Stimulated activated CD8-positive, alpha-beta memory T cell treated with anti-CD3 and anti-CD28 coated beads, Interleukin-7, amount 100 ng/mL, for 1 hour (primary cell): ENCODE measurements at places on chromosomes 12 and 14.

DNA sequence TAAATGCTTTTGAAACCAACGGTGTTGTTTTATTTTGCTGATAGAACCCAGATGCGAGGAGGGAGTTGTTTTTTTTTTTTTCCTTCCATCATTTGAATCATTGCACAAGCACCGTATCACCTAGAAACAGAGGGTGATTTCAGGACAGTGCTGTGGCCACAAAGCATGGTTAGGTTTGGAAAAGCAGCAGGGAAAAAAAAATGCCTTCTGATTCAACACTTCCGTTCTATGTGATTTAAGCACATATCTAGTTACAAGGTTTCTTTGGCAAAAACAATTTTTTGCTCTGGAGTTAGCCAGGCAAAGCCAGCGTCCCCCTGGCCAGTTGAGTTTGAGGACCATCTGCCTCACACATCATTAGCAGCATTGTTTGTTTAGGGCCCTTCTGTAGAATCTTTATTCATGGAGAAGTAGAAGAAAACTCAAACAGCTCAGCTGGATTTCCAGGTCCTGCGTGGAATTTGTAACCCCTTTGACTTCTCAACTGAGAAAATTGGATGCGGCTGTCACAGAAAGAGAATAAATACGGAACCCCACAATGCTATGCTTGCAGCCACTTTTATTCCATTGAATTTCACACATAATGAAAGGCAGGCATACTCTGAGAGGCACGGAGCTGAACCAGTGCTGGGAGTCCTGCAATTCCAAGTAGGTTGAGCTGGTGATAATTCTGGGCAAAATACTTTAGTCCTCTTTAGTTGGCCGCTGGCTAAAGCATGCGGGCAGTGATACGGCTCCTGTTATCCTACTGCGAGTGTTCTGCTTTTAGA is 17.0 kb upstream of the WNT5B start:
- no peak for DNase-seq

GRCh38 chr12:42565633-42566032 is 23.9 kb downstream of the PRICKLE1 start:
- DNase-seq, result no peak

GRCh38 chr12:57142121-57142520 is 5.3 kb downstream of the LRP1-AS start:
- no peak for DNase-seq

GRCh38 chr14:63933711-63934110 is 80.9 kb downstream of the SYNE2 start:
- DNase-seq, result no peak

DNA sequence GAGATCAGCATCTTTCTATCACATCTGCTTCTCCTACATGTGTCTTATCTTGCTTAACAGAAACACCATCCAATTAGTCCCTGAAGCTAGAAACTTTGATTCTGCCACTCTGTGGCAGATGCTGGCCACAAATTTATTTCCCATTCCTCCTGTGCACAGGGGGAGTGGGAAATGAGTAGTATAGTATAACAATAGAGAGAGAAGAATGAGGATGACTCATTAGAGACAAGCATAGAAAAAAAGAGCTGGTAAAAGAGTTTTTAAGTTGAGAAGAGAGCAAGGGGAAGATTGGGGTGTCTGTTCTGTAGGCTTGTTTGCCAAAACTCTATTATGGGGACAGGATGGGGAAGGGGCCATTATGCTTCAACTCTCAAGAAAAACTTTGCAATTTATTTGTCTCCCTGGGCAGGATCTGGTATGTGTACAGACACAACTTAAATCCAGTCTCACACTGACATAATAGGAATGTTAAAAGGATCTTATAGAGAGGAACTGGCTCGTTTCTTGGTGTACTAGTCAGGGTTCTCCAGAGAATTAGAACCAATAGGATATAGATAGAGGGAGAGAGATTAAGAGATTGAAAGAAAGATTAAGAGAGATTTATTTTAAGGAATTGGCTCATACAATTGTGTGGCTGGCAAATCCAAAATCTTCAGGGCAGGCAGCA is 142.6 kb upstream of the CPSF6 start:
- DNase-seq, result no peak

GRCh38 chr14:26282578-26282977 is 315.3 kb downstream of the NOVA1 start:
- DNase-seq, result no peak

DNA sequence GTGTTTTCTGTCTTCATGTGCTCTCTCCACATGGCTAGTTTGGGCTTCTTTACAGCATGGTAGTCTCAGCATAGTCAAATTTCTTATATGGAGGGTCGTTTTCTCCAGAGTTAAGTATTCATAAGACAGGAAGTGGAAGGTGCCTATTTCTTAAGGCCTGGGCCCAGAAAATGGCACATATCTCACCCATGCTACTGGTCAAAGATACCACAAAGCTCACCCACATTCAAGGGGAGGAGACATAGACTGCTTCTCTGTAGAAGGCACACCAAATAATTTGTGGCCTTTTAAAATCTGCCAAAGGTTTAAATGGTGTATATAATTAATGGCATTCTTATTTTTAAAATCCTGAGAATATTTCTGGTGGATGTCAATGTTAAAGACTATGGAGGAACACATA is 44.8 kb downstream of the CCDC91 start:
- no peak for DNase-seq

DNA sequence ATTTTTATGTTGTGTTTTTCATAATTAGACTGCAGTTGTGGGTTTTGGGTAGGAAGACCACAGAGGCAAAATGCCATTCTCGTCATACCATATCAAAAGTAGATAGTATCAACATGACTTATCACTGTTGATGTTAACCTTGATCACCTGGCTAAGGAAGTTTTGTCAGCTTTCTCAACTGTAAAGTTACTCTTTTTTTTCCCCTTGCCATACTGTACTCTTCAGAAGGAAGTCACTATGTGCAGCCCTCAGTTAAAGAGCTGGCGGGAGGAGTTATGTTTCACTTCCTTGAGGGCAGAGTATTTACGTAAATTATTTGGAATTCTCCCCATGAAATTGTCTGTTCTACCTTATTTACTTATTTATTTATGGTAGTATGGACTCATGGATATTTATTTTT is 78.7 kb downstream of the PRORP start:
- DNase-seq, result no peak

GRCh38 chr12:120936197-120936596 is 32.0 kb upstream of the SPPL3 start:
- DNase-seq, result no peak

- no peak for DNase-seq
These were observed 516 bp downstream of the ANKRD9 start for GRCh38 chr14:102508774-102509745.

GRCh38 chr12:508795-509194 is 49.1 kb downstream of the B4GALNT3 start:
- no peak for DNase-seq

- no peak for DNase-seq
These were observed 115.4 kb downstream of the ADAMTS20 start for GRCh38 chr12:43436597-43436996.

DNA sequence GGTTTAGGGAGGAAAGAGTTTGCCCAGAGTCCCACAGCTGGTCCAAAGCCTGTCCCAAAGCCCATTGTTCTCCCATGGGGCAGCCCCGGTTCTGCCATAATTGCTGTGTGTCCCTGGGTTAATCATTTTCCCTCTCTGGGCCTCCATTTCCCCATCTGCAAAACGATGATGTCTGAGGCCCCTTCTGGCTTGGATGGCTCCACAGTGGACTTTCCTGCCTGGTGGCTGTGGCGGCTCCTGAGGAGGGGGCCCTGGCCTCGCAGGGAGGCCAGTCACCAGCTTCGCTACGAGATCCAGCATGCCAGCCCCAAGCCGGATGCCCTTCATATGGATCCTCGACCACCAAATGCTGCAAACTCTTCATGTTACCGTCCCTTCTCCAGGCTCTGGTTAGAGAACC is 37.5 kb upstream of the PPP1R13B start:
- no peak for DNase-seq

GRCh38 chr14:81772381-81772780 is 238.7 kb upstream of the SEL1L start:
- no peak for DNase-seq

GRCh38 chr14:98915625-98916024 is 356.4 kb downstream of the BCL11B start:
- no peak for DNase-seq

- no peak for DNase-seq
These were observed 181.4 kb upstream of the PWP1 start for GRCh38 chr12:107503887-107504885.

DNA sequence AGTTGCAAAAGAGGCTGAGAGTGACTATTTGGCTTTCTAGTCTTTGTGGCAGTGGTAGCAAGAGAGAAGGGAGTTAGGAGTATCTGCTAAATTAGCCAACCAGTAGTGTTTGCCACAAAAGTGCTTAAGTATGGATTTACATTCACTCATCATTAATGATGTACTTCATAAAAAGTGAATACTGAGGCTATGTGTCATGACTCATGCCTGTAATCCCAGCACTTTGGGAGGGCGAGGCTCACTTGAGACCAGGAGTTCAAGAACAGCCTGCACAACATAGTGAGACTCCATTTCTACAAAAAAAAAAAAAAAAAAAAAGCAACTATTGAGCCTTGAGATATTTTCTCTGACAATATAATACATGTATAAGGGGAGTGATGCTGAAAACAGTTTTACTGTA is 36.8 kb downstream of the CCDC177 start:
- DNase-seq, result no peak
